ENCODE measurements at places on chromosomes 13 and 19.

DNA sequence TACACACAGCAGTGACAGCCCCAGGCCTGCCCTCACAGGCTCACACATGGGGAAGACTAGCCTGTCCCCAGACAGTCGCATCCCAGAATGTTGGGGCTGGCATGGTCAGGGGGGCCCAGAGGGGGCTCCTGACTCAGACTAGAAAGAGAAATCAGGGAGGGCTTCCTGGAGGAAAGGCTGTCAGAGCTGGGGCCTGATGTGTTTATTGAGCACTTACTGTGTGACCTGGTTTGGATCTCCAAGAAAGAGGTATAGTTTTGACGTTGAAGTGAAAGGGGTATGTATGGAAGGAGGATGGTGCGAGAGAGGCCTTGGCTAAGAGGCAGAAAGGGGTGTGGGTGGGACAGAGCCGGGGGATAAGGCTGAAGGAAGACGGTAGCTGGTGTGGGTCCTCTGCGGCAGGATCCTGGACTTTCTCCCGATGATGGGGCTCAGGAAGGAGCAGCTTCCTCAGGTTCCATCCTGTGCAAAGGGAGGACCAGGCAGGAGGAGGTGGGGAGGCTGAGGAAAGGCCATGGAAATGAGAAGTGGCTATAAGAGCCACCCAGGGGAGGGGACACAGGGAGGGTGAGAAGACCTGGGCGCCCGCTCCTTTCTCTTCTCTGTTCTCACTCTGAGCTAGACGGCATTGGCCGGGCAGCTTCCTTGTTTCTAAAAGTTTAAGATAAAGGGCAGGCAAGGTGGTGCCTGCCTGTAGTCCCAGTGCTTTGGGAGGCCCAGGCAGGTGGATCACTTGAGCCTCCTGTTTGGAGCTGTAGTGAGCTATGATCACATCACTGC, 16.1 kb upstream of the BCL3 start:
- no peak for DNase-seq

DNA sequence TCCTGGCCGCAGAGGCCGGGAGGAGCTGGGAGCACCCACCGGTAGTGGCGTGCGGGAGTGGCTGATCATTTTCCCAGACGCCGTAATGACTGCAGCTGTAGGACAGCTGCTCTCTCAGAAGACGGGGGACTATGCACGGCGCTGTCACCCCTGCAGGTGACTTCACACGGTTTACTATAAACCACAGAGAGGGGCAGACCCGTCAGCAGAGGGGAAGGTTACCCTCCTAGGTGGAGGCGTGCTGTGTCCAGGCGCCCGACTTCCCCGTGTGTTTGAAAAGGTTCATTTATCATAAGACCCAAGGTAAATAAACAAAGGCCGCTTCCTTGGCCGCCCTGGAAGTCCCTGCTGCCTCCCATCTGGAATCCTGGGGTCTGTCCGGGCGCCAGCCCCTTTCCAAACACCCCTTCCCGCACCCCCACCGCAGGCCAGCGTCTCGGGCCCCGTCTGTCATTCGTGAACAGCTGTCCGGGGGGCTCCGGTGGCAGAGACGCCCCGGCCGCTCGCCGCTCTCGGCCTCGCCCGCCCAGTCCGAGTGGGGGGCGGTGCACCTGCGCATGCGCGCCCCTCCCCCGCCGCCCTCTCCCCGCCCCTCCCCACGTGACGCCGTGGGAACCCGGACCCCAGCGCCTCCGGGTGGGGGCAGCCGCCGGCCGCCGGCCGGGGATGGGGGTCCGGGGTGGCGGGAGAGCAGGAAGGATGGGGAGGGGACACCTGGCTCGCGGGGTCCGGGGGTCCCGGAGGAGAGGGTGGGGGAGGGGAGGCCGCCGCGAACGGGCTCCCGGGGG, 915 bp downstream of the SHC2 start:
- DNase-seq: peak; percentile 89

DNA sequence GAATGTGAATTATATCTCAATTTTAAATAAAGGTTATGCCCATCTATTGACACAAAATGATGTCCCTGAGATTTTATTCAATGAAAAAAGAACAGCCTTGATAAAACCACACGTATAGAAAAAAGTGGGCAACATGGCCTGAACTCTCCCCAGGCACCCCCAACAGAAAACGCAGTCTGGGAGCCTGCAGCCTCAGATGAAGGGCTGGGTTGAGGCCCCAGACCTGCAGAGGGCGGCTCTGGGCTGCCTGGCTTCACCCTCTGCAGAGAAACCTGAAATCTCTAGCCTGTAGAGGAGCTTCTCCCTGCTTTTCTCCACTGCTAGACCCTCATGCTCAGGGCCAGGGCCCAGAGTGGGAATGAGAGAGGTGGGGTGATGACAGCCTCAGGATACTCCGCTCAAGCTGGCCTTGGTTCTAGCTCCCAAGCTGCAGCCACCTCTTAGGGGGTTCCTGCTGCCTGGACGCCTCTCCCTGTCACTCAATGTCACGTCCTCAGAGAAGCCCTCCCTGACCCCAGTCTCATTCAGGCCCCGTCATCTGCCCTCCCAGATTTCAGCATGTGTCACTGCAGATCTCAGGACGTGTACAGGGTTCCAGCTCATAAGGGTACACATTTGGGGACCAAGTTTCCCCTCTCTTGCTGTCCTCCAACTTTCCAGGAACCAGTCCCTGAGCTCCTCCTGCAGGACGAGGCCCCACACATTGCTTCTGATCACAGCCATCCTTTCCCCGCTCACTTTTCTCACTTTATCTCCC, 1.8 kb downstream of the MBD3 start:
- DNase-seq: peak; percentile 30

- DNase-seq: no peak
These were observed 169.1 kb upstream of the SOX1 start for GRCh38 chr13:111897846-111898215.

Data from brain (organoid and tissue), 16 donors.